T follicular helper cell (primary cell): ENCODE measurements at places on chromosomes 6 and 20.

GRCh38 chr20:5663396-5663795, 86.8 kb upstream of the SHLD1 start:
- DNase-seq: no peak

GRCh38 chr6:138695193-138695592, 78.4 kb upstream of the CCDC28A start:
- DNase-seq: no peak

DNA sequence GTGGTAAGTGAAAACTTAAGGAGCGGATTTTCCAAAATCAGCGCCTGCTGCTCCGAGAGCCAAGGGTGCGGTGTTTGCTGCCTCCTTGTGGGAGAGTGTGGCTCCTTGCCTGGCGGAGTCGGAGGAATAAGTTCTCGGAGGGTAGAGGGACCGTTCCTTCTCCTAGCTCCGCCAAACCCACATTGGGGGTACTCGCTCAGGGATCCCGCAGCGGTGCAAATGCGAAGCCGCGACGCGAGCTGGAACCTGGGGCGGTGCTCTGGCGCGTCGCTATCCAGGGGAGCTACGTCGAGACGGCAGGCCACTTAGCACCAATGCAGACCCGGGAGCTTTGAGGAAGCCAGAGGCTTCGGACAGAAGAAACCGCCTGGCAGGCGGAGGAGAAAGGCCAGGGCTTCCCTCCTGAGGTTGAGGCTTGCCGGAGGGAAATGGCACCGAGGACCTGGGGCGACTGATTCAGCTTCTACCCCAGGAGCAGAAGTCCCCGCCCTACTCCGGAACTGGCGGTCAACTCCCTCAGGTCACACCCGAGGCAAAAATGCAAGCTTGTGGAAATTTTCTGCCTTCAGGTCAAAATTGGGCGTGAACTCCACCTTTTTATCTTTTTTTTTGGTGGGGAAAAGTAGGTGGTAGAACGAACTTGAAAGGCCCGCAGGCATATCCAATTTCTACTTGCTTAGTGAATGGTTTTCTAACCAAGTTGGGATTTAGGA, 5.7 kb upstream of the DDX43 start:
- DNase-seq: no peak

DNA sequence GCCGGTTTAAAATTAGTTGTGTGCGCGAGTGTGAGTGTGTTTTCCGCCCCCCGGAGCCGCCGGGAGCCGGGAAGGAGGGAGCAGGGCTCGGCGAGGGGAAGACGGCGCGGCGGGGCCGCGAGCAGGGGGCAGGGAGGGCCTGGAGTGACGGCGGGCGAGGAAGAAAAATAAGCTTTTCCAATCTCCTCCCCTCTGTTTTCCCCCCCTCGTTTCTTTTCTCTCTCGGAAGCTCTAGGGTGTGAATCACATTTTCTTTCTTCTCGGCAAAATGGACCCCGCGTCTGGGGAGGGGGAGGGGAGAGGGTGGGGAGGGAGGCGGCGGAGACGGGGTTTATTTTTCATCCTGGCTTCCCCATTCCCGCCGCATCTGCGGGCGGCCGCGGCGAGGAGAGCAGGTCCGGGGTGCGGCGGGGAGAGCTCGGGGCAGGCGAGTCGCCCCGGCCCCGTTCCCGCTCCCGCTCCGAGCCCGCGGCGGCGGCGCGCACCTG, 881 bp downstream of the BICRAL start:
- peak; percentile 75 for DNase-seq

- DNase-seq: no peak
Observed at GRCh38 chr6:156402227-156402626, 375.0 kb upstream of the ARID1B start.

GRCh38 chr20:2292416-2293110, 3.2 kb upstream of the TGM3 start:
- DNase-seq: no peak

DNA sequence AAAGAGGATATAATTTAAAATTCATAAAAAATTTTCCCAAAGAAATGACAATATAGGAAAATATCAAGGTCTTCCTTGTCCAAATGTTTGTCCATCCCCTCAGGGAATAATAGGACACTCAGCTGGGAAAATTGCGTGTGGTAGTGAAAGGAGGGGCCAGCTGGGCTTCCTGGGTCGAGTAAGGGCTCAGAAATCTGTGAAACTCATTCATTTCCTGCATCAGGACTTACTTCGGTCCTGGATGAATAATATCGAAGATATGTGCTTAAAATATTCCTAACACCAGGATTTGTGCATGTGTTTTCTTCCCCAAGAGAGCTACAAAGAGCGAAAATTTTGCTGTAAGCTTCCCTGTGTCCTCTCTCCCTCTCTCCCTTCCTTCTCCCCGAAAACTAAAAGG, 118.2 kb upstream of the GJE1 start:
- no peak for DNase-seq

GRCh38 chr6:112475083-112475482, 128.0 kb downstream of the RFPL4B start:
- DNase-seq: no peak

DNA sequence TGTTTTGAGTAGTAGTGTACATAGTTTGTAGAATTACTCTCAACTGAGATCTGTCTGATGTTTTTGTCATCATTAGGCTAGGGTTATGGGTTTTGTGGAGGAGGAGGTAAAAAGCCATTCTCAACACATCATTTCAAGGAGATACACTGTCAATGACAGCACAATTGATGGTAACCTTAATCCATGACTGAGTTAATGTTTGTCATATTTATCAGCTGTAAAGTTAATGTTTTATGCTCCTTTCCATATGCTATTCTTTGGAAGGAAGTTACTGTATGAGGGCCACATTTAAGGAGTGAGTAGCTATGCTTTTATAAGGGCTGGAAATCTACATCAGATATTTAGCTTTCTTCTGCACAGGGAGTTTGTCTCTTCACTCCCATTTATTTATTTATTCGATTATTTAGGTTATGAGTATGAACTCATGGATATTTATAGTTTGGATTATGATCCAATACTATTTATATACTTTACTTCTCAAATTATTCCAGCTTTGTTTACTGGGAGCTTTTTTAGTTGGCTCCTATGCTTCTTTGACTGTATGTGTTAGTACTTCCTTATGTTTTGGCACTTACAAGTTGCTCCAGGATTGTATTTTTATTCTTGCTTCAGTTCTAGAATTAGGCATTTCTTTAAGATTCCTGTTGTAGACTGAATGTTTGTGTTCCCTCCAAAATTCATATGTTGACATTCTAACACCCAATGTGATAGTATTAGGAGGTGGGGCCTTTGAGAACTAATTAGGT, 156.6 kb upstream of the HCRTR2 start:
- no peak for DNase-seq

DNA sequence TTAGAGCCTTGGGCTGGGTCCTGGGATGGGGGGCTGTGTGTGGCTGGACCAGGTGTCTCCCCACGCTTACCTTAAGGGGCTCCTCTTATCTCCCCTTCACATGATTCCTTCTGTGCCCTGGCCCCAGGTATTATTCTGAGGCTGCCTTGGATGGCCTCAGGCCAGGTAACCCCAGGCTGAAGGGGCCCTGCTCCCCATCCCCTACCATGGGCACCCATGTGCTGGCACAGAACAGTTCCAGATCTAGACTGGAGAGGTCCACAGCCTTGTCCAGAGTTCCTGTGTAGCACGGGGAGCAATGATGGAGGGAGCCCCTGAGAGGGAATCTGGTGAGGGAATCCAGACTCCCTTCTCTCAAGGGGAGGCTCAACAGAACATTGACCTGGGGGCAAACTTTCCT, 32.1 kb downstream of the MOCS1 start:
- DNase-seq: no peak

GRCh38 chr20:50625986-50626677, 65.2 kb downstream of the RIPOR3 start:
- DNase-seq: no peak

- no peak for DNase-seq
Observed at GRCh38 chr6:99189823-99190721, 159.4 kb downstream of the FAXC start.

- DNase-seq: no peak
Observed at GRCh38 chr6:1409774-1410465, 20.5 kb downstream of the FOXF2 start.

GRCh38 chr6:35090734-35091133, 50.4 kb downstream of the TCP11 start:
- no peak for DNase-seq

DNA sequence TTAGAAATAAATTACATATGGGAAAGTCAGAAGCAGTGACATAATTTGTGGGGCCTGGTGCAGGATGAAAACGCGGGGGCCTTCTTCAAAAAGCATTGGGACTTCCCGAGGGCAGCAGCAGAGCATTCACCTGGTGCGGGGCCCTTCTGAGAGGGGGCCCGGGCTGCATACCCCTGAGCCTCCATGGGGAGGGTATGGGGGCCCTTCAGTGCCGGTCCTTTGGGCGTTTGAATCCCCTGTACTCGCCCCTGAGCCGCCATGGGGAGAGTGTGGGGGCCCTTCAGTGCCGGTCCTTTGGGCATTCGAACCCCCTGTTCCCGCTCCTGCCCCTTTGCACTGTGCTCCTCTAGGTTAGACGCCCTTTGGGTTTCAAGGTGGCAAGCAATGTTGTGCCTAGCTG, 283.5 kb downstream of the CDH4 start:
- no peak for DNase-seq

DNA sequence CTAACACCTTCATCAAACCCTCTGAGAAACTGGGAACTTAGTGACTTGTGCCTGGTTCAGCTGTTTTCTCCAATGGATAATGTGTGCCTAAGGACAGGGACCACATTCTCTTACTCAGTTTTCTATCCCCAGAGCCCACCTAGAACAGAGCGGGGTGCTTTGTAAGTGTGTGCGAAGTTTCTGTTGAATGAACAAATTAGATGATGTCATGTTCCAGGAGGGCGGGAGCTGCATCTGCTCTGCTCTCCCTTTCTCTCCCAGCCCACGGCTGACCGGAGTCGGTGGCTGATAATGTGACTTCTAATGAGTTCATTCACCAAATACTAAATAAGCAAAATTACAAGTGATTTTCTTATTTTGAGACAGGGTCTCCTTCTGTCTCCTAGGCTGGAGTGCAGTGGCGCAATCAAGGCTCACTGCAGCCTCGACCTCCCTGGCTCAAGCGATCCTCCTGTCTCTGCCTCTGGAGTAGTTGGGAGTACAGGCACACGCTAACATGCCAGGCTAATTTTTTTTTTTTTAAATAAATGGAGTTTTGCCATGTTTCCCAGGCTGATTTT, 60.7 kb upstream of the FNDC1 start:
- DNase-seq: no peak

DNA sequence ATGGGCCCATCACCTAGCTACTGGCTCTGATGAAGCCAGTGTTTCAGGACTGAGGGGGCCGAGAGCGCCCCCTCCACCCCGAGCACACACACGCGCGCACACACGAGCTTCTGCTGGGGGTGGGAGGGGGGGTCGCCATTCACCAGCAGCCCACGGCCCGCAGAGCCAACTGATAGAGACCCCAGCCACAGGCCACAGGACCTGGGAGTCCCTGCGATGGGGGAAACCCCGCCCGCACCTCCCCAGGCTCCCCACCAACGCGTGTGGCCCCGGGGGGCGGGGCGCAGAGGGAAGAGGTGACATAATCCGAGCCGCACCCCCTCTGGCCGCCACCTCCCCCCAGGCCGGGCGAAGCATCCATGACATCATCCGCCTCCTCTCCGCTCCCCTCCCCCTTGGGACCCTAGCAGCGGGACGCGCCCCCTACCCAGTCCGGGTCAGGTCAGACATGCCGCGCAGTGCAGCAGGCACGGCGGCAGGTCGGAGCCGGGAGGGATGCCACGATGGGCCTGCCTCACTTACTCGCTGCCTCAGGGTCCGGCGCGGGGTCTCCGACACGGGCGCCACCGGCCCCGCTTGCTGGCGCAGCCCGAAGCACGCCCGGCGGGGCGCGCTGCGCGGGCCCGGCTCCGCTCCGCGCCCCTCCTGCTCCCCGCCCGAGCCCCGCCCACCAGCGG, at the start of gene LZTS3:
Gene LZTS3 (minus strand): TSS at position 617 of the 677 bp plus-strand sequence. CDS start 6,386 bp downstream, outside the sequence.
- DNase-seq: peak; percentile 85

GRCh38 chr20:11182720-11183119, 508.9 kb upstream of the JAG1 start:
- DNase-seq: no peak

- peak; percentile 20 for DNase-seq
Observed at GRCh38 chr20:62776692-62777527, 19.4 kb upstream of the MRGBP start.
